ENCODE measurements at places on chromosomes 7 and 10.
A peak's percentile ranks its signal among the peaks of the same experiment; 100 is the strongest.

- no peak for DNase-seq
Measured at GRCh38 chr7:68488341-68489060, 1109.8 kb upstream of the AUTS2 start.

DNA sequence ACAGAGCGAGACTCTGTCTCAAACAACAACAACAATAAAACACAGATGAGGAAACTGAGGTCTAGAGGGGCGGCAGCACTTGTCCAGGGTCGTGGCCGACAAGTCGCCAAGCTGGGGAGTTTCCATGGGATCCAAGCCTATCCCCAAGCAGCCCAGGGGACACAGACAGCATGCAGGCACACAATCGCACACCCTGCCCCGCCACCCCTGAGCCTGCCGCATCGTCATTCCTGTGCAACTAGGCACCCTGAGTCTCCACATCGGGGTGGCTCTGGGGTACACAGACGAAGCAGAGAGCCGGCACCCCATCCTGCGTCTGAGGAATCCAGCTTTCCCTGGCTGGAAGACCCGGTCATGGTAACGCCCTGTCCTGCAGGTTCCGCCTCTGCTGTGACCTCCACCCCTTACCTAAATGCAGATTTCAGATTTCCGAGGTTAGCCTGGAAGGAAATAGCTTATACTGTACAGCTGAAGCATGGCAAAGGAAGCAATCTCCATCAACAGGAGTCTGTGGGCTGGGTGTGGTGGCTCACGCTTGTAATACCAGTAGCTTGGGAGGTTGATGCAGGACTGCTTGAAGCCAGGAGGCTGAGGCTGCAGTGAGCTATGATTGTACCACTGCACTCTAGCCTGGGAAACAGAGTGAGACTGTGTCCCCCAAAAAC lies 136.1 kb upstream of the TNRC18 start:
- no peak for DNase-seq

DNA sequence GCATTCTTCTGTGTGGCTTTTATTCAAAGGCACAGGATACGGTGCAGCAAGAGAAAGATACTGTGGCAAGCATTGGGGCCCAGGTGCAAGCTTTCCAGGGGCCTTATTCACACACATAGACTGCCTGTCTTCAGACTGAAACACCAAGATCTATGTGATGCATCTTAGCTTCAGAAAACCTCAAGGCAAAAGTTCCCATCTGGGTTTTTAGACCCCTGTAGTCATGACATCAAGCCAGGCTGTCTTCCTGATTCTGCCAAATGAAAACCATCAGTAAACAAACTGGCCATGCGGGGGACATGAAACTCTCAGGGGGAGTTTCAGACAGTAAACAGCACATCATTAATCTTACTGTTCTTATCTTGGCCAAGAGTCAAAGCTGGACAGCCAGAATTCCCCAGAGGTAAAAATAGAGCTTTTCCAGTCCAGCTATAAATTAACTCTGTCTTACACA lies 9.8 kb downstream of the AGBL3 start:
- DNase-seq = peak; percentile 76

- no peak for DNase-seq
Measured at GRCh38 chr7:136845899-136846465, 22.5 kb upstream of the CHRM2 start.

- DNase-seq = no peak
Measured at GRCh38 chr7:30846378-30846777, 65.3 kb upstream of the AQP1 start.

DNA sequence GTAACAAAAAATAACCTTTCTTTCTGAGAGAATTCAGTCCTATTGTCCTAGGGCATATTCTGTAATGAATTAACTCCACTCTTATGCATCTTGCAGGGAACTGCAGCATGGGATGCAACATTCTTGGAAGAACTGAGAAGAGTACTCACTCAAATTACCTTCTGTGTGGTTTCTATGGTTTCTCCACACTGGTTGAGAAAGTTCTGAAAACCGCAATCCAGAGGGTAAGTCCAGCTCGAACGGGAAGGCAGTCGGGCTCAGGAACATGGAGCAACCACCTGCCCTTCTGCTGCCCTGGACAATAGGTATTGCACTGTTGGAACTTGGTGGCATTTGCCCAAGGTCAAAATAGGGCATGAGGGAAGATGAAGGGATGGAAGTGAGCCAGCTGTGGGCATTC lies 59.6 kb upstream of the CDK13 start:
- no peak for DNase-seq

DNA sequence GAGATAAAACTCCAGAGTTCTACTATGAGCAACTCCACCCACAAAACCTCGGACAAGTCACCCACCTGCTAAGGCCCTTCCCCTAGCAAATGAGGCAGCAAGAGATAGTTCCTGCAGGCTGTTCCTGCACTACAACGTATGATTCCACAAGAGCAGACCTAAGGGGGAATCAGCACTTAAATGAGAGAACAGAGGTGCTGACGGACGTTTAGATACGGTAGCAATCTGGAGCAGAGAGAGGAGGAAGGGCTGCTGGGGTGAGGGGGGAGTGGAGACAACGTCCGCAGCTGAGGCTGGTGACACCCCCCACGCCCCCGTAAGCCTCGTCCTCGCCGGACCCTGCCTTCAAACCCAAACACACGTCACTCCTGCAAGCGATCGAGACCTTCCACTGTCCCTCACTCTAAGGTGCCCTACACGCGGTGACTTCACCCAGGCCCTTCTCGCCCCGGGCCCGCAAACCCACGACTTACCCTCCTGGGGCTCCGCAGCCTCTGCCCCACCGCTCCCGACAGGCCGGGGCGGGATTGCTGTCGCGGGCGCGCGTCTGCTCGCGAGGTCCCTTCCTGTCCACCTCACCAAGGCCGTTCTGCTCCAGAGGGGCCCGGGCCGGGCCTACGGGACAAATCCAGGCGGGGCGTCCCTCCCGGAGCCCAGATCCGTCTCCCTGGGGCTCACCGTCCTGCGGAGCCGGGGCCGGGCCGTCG lies 635 bp downstream of the ZNF12 start:
- DNase-seq = no peak

DNA sequence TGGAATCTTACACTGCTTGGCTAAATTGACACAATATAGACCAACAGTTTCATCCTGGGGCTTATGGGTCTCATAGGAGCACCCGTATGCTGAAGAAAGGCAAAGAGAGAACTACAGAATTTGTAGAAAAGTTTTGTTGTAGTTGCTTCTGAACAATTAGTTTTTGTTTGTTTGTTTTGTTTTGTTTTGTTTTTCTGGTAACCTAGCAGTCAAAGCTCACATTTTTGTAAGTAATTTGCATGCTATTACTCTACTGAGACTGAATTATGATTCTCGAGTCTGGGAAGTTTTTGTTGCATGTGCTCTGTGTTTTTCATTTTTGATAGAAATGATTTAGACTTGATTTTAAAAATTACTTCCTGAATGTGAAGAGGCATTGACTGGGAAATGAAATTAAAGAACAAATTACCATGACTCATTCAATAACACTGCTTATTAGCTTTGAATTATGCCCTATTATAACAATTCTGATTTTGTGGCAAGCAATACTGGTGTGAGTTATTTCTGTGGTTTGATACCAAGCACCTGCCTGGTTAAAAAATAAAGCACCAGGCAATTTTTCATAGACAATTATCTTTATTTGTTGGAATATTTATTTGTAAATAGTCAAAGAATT lies 438 bp downstream of the LSMEM1 start:
- no peak for DNase-seq

DNA sequence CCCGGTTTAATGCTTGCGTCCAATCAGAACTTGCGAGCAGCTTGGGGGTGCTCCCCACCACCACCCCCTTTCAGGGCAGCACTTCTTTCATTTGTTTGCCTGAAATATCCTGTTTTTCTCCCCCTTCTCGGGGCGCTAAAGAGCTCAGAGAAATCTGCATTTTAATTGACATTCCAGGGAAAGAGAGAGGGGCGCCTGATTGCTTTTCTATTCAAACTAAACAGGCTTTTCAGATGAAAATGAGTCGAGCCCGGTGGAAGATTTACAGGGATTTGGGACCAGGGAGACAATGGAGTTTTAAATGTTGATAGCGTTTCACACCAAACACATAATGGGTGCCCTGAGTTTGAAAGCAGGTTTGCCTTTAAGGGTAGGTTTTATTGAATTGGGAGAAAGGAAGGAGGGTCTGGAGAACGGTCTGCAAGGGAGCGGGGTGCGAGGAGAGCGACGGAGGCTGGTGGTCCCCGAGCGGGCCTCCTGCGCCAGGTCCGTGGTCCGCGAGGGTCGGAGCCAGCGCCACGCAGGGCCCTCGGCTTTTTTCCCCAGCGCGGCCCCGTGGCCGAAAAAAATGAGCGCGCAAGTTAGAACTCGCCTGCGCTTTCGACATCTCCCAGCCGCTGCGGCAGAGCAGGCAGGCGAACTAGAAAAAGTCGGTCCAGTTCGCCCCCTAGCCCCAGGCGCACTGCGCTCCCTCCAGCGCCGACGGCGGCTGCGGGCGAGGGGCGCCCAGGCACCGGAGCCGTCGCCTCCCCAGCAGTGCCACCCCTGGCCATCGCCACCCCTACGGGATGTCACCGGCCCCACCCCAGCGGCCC lies 1.3 kb downstream of the FGFR2 start:
- DNase-seq = no peak

DNA sequence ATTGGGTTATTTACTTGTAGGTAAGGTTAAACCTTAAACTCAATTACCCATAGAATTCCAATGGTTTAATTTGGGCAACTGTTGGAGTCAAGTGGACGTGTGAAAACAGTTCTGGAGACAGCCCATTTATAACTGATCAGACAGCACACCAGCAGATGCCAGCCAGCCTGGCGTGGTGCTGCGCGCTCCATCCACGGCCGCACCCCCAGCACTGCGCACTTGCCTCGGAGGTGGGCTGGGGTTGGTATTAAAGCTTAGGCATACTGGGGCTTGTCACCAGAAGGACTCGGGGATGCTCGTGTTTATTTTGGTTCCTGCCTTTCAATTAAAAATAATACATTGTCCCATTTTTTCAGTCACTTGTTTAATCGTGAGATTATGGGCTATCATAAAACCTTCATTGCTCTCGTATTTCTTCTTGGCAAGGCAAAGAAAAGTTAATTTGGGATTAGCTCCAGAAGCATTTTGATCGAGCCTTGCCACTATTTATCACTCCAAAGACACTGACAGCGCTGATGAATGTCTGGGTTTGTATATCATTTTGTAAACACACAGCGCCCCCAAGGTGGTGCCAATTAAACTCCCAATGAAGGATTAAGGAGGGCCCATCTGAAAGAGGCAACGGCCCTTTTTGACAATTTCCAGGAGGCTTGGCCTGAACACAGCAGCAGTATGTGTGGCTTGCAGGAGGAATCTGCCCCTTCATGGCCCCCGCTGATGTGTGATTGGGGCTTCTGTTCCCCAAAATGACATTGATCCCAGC lies 204.5 kb upstream of the CXCL12 start:
- DNase-seq = no peak

DNA sequence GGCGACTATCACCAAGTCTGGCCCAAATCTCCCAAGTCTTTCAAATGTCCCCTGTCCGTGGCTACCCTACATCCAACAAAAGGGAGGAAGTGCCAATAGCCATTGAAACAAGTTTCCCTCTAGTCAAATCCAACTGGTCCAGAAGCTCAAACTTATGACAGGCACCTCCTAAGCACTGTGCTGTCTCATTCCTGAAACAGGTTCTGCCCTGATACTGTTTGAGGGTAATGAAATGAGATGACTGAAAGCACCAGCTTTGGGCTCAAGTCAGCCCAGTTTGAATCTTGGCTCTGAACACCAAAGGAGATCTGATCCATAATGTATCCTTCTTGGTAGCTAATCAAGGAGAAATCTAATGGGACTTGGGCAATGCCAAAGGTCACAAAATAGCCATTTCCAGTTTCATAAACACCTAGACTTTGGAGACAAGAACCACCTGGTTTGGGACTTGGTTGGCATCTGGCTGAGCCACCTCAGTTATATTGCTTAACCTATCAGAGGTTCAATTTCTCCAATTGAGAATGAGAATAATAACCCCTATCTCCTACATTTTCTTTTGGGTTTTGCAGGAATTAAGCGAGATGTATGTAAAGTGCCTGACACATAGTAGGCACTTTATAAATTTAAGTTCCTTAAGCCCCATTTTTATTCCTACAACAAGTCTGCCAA lies 34.7 kb upstream of the ARID5B start:
- DNase-seq = no peak

DNA sequence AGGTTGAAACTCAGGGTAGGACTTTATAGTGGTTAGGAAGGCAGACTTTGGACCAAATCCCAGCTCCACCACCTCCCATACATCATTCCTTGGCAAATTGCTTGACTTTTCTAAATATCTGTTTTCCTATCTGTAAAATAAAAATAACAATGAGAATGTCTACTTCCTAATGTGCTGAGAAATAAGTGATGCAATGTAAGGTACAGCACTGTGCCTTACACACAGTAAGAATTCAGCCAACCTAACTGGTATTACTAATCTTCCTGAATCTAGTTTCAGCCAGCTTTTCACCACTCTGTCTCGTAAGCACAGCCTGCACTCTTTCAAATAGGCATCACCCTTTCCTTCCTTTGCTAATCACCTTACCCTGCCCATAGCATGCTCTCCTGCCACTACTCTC lies 9.7 kb downstream of the PRLHR start:
- no peak for DNase-seq

DNA sequence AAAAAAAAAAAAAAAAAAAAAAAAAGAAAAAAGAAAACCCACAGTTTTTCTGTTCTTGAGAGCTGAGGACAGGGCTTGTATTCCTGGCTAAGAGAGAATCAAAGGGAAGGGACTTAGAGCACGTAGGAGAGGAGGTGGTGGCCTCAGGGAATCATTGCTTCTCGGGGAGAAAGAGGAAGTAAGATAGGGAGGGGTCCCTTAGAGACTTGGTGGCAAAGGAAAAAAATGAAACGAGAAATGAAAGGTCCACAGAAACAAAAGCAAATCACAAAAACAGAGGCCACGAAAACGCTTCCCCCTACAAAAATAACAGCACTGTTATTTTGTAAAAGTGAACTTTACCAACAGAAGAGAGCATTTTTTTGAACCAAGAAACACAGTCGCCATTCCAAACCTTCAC lies 323.1 kb upstream of the GALNT17 start:
- peak; percentile 49 for DNase-seq

DNA sequence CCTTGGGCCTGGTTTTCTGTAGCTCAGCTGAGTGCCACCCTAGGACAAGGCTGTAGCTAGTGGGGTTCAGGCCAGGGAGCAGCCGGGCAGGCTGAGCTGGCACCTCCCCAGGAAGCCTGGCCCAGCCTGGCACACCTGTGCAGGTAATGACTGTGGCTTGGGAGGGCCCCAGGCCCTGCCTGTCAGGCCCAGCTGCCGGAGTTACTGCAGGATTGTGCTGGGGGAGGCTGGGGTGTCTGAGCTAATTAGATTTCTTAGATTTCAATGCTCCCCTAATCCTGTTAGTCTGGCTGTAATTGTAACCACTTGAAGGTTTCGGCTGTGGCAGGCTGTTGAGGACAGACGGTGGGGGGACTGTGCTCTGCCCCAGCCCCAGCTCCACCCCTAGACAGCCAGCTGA lies 6.0 kb downstream of the ZMIZ1 start:
- no peak for DNase-seq

- no peak for DNase-seq
Measured at GRCh38 chr7:140876519-140877248, 48.0 kb downstream of the BRAF start.
